ENCODE measurements at places on chromosomes 16 and 17. TPM values are rescaled to one million over a fixed set of nuclear protein-coding genes. Genes with fewer than 3 reads are reported as not detected.

DNA sequence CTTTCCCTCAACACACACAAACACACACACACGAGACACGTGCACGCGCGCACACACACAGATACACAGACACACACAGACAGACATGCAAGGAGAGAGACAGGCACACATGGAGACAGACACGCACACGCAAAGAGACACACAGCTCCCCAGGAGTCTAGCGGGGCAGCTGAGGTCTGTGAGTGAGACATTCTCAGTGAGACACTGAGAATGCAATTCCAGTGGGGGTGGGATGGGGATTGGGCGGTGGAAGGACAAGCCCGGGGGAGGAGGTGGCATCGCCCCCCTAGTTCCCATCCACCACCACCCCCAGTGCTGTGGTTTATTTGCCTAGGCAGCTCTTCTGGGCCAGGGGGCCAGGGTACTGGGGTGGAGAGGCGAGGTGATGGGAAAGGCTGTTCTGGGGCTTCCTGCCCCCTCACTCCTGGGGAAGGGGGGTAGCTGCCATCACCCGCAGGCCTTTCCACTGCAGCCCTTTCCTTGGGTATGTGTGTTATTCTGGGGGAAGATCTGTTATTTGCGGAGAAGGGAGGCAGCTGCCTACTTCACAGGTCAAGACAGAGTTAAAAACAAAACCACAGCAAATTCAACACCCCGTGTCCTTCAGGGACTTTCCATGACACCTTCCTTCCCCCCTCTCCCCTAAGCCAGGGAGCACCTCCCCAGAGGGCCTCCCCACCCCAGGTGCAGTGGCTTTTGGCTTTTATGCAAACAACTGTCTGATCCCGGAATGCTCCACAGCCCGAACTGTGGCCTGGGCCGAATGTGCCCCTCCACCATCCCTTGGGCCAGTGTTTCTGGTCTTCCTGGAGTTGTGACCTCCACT, 18.0 kb downstream of the GRB7 start:
- no peak for DNase-seq

Gene KRT33A
- not detected for polyA plus RNA-seq

GRCh38 chr17:60231691-60232090, 81.9 kb downstream of the CA4 start:
- no peak for DNase-seq

GRCh38 chr16:30532285-30533145, 2.1 kb downstream of the ZNF747 start:
- DNase-seq, result no peak

DNA sequence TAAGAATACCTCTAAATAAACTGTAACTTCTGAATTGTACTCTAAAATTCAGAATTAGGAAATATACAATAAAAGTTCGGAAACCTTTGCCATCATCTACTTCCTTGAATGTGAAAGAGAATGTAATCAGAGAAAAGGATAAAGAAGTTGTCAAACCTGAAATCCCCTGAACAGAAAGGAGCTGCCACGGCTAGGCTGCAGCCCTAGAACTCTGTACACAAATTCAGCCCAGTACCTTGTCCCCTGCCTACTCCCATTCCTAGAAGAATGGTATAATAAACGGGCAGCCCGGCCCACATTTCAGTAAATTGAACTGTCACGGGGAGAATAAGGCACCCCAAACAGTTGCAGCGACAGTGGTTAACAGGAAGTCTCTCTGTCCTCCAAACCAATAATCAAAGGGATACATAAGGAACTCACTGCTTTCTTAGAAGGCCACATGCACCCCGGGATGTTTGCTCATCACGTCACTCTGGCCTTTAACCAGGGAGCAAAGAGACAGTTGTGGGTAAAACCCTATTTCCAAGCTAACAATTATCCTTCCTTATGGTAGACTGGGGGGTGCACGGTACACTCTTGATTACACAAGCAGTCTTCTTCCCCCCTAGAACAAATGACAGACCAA, 24.3 kb upstream of the RFFL start:
- DNase-seq, result peak; percentile 9

Gene CDH1
- polyA plus RNA-seq, result 3.7 TPM

DNA sequence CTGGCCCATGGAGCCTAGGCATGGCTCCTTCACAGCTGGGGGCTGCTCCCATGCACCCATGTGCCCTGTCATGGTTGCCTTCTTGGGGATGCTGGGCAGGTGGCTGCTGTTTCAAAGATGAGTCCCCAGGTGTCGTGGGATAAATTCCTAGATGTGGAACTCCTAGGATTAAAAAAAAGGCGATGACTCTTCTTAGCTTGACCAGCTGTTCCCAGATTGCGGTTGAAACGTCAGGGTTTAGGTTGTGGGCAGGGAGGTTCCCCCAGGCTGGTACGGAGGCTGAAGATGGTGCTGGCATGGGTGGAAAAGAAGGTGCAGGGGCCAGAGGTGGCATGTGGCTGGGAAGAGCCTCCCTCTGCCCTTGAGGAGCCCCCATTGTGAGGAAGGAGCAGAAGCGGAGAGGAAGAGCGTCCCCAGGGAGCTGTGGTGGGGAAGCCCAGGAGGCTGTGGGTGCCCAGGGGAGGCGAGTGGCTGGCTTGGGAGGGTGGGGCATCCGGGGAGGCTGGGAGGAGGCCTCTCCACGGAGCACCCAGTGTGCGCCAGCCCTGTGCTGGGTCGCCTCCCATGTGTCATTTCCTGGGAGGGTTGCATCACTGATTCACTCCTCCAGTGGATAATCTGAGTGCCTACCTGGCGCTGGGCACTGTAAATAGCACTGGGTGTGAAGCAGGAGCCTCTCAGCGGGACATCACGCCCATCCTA, 7.5 kb upstream of the KCNJ12 start:
- DNase-seq, result no peak

Gene HEATR9
- not detected for polyA plus RNA-seq

GRCh38 chr17:6596081-6596480, 39.7 kb upstream of the PITPNM3 start:
- DNase-seq, result no peak

DNA sequence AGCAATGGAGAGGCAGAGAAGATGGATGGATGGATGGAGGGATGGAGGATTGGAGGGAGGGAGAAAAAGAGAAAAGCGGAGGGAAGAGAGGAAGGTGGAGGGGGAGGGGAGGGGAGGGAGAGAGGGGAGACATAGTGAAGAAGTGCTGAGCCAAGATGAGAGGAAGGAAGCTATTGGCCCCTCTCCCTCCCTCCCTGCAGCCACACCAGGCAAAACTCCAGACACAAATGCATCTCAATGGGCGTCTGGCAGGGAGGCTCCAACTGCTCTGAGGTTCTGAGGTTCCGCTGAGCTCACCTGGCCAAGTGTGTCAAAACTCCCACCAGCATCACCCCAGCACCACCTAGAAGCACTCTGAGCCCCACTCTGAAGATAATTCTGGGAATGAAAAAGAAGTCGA, 26.9 kb upstream of the PHB1 start:
- DNase-seq, result no peak

DNA sequence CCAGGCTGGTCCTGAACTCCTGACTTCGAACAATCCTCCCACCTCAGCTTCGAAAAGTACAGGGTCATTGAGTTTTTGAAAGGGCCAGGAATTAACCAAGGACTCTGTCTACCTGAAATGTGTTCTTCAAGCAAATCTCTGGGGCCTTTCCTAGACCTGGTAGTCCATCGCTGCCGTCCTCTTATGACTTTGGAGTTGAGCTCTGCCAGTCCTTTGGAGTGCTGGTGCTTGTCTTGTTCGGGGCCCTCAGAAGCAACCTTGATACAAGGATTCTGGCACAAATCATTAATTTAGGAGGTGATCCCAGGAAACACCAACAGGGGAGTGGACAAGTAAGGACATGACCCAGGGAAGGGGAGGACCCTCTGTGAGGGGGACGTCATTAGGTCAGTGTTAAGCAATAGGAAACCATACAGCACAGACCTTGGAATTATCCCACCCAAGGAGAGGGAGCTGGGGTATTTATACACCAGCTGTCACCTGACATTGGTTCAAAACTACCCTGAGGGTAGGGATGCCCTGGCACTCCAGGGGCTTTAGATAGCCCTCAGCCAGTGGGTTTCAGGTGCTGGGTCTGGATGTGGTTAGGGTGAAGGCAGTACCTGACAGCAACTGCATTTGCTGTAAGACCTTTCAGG, 187.2 kb downstream of the FOXL1 start:
- DNase-seq, result no peak

Gene RRAD
- polyA plus RNA-seq, result 3.1 TPM

GRCh38 chr17:43456661-43457361, 27.0 kb upstream of the DHX8 start:
- DNase-seq, result no peak

Gene MC1R
- polyA plus RNA-seq, result 2.6 TPM

Gene ZNF750
- polyA plus RNA-seq, result 0.85 TPM

Gene SPATA22
- 0.32 TPM for polyA plus RNA-seq

- no peak for DNase-seq
Observed at GRCh38 chr16:27929818-27930217, 133.7 kb downstream of the GSG1L start.

DNA sequence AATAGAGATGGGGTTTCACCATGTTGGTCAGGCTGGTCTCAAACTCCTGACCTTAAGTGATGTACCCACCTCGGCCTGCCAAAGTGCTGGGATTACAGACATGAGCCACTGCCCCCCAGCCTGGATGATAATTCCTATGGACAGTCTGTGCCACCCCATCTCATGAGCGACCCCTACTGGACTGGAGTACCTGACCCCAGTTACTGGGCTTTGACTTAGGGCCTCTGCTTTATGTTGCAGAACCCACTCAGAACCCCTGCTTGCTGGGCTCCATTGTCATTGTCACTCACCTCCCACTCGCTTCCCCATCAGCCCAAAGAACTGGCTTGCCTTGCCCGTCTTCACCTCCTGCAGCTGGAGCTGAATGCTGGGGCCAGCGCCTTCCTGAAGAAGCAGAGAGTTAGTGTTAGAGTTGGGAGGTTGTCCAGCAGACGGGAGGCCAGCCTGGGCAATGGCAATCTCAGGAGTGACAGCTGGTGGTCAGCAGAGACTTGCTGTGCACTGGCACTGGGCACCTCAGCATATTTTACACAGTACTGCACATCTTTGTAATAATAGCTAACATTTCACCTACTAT, 4.0 kb downstream of the TAC4 start:
- no peak for DNase-seq

Gene MPV17L
- 4.6 TPM for polyA plus RNA-seq

DNA sequence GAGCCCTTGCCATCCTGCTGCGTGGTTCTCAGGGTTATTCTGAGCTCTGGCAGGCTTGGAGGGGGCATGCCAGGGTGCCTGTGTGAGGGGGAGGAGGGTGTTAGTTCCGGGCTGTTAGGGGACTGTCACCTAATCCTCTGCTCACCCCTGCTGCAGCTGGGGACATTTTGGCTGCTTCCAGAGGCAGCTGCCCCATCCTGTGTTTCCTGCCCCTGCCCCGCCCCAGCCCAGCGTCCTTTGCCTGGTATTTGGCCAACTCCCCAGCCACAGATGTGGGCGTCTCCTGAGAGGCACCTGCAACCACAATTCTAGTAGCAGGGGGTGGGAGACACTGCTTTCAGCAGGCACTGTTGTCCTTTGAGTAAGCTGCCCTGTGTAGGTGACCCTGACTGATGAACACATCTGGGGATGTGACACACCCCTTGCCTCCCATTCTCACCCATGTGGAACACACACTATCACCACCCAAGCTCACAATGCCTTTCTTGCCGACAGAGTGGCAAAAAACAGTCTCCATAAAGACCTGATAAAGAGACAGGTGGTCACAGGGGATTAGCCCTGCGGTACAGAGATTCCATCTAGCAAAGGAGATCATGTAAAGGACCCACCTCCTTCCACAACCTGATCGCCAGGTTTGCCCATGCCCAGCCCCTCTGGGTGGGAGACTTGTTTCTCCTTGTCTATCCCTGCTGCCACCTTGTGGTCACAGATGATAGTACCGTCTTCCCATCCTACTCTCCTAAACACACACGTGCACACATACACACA, at the start of gene CHRNE:
Gene CHRNE, minus strand, starts transcription at position 48 of the 768 bp plus-strand sequence. Its CDS starts 35 bp downstream, at position 13.
- DNase-seq, result peak; percentile 80

GRCh38 chr17:48413613-48414405, 16.2 kb downstream of the SKAP1 start:
- DNase-seq, result no peak

- no peak for DNase-seq
Observed at GRCh38 chr17:73463821-73464220, 152.0 kb upstream of the CDC42EP4 start.

GRCh38 chr17:62987136-62987535, 21.1 kb downstream of the TANC2 start:
- DNase-seq, result no peak

DNA sequence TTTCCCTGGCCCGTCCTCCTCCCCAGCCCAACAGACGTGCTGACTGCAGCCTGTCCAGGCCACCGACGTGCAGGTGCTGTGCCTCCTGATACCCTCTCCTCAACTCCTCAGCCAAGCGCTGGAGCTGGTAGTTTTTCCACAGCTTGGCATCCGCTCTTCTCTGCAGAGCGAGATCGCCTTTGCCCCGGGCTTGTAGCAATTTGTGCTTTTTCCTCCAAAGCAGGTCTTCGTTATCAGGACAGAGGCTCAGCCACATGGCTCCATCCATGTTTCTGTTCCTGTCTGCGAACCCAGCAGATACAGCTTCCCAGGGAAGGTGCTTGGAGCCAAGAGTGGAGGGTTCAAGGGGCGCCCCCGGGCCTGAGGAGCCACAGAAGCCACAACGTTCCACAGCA, 10.9 kb downstream of the CEP295NL start:
- DNase-seq, result no peak

GRCh38 chr17:42562388-42563142, 617 bp downstream of the COASY start:
- no peak for DNase-seq

DNA sequence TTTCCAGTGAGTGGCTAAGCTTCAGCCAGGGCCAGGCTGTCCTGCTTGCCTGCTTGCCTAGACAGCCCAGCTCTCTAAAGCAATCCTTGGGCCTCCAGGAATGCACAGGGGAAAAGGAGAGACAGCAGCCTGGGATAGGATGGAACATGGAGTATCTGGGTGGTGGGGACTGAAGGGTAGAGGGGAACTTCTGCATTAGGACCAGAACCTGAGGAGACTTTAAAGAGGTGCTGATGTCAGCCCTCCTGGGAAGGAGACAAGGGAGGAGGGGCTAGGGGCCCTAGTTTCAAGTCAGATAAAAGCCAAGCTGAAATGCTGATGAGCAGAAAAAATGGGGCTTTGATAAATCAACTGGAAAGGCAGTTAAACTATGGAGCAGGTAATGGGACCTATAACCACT, 1.8 kb downstream of the HOXB7 start:
- DNase-seq, result no peak

Data from hindlimb muscle (tissue), 1 donor.